ENCODE measurements at places on chromosomes 13 and 19. TPM values are rescaled to one million over a fixed set of nuclear protein-coding genes. Genes with fewer than 3 reads are reported as not detected.
A peak's percentile ranks its signal among the peaks of the same experiment; 100 is the strongest.

The HSD17B14 gene
- total RNA-seq: 0.98 TPM

The EXOC3L2 gene
- total RNA-seq: not detected

The CGB8 gene
- not detected for total RNA-seq

The TGFBR3L gene
- 2.7 TPM for total RNA-seq

The TEX101 gene
- total RNA-seq: not detected

The FCER2 gene
- total RNA-seq: 2.3 TPM

The TMEM238 gene
- total RNA-seq: 13.4 TPM

The DAPK3 gene
- total RNA-seq: 20.7 TPM

The OPA3 gene
- total RNA-seq: 5.6 TPM

The TNNT1 gene
- total RNA-seq: not detected

The KIRREL2 gene
- total RNA-seq: 0.49 TPM

The PTOV1 gene
- 112 TPM for total RNA-seq

The TNFSF9 gene
- total RNA-seq: 18.3 TPM

The OR10H1 gene
- total RNA-seq: not detected

- no peak for DNase-seq
Measured at GRCh38 chr19:15779756-15780476, 7.5 kb upstream of the OR10H5 start.

- peak; percentile 31 for DNase-seq
Measured at GRCh38 chr19:43469160-43469480, 3.7 kb upstream of the LYPD3 start.

GRCh38 chr13:37118016-37118415 lies 12.6 kb upstream of the CSNK1A1L start:
- no peak for DNase-seq

- no peak for DNase-seq
Measured at GRCh38 chr19:46946611-46947238, 72.9 kb upstream of the NPAS1 start.

GRCh38 chr19:7533925-7534480 lies 1.5 kb upstream of the PNPLA6 start:
- DNase-seq: peak; percentile 82

DNA sequence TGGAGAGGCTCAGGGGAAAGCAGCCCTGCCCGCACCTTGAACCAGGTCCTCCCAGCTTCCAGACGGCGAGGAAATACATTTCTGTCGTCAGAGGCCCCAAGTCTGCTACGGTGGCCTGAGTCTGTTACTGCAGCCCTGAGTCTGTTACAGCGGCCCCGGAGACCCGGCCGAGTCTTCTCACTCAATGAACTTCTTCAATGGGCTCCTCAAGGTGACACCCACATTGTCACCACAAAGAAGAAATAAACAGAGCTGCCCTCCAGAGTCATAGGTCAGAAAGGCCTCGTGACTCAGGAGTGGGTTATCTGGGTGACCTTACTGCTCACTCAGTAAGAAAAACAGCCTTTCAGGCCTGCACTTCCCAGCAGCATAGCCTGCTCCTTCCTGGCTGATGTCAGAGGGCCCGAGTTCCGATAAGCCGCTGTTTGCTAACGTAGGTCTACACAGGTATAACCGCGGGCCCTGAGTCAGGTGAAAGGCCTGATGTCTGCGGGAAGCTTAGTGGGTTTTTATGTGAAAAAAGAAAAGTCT lies 66.9 kb upstream of the TM9SF2 start:
- peak; percentile 91 for DNase-seq

- no peak for DNase-seq
Measured at GRCh38 chr13:40679480-40679985, 13.1 kb upstream of the FOXO1 start.

DNA sequence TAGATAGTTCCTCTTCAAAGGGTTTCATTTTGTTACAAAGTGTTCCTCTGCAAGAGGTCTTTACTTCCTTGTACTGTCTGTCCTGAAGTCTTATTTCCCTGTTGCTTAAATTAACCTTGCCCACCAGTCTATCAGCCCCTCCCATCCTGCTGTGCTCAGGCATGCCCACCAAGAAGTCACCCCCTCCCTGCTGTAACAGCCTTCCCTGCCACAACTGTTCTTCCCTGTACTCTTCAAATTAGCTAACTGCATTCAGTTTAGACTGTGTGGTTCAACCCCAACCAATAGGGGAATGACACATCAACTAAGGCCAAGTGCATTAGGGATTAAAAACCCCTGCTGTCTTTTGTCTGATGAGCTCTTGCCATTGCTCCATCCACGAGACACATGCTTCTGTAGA lies 34.4 kb upstream of the ZNF562 start:
- no peak for DNase-seq

GRCh38 chr13:52845334-52845761 lies 3.1 kb downstream of the PCDH8 start:
- no peak for DNase-seq

- peak; percentile 36 for DNase-seq
Measured at GRCh38 chr19:35267353-35267817, 1.4 kb upstream of the USF2 start.

DNA sequence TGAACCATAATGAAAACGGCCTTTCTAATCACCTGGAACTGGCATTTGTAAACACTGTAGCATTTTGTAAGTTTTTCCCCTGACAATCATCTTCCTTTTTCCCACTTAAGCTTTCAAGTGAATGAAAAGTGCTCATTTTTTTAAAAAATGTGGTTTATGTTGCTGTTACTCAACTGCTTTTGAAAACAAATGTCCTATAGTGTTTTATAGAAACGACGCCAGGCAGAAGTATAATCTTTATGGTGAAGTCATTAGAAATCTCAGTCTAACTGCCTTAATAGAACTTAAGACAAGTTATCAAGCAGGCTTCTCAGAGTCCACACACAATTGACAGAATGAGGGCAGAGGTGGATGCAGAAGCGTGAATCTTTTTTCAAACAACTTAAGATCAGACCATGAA lies 442.3 kb downstream of the KLF12 start:
- no peak for DNase-seq

DNA sequence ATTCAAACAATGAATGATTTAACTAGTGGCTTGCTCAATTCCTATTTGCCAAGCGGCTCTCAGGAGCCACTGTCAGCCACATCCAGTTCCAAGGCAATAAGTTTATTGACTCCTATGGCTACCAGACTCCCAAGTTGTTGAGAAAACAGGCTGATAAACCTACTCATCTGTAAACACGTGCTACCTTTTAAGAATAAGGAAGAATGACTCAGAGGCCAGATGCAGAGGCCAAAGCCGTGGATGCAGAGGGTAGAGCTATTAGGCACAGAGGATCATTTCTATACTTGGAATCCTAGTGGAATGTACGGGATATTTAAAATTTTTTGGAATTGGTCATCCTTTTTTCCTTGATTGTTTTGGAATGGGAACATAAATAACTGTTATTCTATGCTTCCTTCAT lies 1921.1 kb downstream of the OLFM4 start:
- no peak for DNase-seq

DNA sequence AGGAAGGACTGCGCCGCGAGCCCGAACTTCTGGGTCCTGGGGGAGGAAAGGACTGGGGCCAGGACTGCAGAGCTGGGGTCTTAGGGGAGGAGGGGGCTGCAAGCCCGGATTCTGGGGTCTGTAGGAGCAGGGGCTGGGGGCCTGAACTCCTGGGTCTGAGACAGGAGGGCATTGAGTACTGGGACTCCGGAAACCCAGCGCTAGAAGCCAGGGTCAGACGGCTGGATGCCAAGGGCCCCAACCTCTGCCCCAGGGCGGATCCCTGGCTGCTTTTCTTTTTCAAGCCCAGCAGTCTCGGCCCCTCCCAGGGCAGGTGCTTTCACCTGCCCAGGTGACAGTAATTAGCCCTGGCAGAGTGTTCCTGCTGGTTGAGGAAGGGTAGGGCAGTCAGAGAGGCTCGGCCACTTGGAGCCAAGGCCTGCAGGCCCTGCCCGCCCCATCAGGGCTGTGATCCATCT lies 2.3 kb downstream of the MYH14 start:
- DNase-seq: no peak

DNA sequence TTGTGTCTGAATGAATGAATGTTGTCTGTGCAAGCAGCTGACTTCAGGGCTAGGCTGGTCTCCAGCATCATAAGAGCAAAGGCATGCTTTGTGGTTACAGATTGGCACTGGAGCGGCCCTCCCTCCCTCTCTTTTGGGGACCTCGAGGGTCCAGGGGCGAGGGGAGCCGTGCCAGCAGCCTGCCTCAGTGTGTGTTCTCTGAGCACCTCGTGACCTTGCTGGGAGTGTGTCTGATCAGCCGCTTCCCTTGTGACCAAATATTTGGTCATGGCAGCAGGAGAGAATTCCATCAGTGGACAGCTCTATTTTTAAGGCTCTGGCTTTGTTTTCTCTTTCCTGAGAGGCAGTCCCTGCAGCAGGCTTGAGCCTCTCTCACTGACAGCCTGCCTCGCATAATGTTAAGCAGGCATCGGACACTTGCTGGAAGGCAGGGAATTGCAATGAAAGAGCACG lies 329.7 kb downstream of the UQCRFS1 start:
- no peak for DNase-seq

- no peak for DNase-seq
Measured at GRCh38 chr13:23752111-23753001, 136.8 kb downstream of the MIPEP start.

DNA sequence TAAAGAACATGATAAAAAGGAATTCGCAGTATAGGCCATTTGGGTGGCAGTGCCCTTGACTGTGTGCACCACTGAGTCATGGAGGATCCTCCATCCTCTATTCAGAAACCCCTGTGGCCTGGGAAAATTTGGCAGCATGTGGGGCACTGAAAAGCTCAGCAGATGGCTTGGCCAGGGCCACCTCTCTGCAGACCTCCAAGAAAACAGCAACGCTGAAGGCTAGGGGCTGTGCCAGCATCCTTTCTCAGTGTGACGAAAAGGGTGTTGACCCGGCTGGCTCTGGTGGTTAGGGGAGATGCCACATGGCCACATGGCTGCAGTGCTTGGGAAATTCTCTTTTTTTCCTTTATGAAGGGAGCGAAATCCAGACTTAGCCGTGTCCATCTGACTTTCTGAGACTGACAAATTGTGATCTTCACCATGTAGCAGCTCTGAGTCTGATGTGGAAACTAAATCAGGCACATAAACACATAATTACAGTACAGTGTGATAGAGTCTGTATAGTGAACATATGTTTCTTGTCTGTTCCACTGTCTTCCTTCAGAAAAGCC lies 178.0 kb downstream of the KCTD12 start:
- DNase-seq: no peak

- no peak for DNase-seq
Measured at GRCh38 chr19:52492201-52492993, 35.1 kb upstream of the ZNF808 start.

DNA sequence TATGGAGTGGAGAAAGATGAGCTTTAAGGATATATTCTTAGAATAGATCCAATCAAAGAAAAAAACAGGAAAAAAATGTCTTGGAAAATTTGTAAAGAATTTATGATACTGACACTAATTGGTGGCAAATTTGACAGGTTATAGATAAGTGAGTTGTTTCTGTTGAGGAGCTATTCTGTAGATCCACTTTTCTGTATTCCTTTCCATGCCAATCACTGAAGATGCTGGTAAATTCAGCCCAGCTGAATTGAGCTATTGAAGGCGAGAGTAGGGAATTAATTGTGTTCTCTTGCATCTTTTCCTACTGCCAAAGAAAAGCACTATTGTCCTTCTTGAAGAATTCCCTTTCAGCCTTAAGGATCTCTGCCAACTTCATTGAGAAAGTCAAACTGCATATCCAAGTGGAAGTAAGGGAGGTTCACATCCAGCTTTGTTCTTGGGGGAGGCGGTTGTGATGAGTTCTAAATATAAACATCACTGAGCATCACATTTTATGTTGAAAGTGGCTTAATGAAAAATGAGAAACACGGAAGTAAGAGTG lies 113.1 kb downstream of the PCDH9 start:
- DNase-seq: no peak

GRCh38 chr13:74005320-74006157 lies 128.7 kb downstream of the KLF12 start:
- no peak for DNase-seq

GRCh38 chr19:57398868-57399267 lies 9.2 kb downstream of the ZNF548 start:
- DNase-seq: no peak

DNA sequence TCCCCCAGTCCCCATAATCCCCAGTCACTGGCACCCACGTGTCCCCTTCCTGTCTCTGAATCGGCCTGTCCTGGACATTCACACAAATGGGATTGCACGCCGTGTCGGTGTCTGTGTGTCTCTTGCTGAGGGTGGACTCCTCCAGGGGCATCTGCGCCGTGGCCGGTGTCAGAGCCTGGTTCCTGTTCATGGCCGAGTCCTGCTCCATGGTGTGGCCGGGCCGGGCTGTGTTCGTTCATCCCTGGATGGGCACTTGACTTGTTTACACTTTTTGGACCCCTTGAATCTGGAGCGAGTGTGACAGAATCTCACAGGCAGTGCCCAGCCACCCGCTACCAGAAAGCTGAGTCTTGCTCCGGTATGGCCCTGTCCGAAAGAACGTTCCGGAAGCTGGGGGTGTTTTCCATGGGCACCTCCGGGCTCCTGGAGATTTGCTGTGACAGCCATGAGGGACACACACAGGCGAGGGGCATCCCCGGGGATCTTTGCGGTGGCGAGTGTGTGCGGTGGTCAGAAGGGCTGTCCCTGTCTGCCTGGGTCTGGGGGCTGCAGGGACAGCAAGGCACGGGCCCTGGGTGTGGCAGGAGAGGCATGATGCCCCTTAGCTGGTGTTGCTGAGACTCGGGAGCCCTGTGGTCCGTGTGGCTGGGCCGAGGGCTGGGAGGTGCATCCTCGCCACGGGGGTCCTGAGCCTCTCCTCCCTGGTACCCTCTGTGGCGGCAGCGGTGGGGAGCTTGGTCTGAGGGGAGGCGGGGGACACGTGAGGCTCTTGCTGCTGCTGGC lies 6.4 kb upstream of the MEX3D start:
- no peak for DNase-seq

- no peak for DNase-seq
Measured at GRCh38 chr13:94224670-94225069, 254.8 kb downstream of the DCT start.

DNA sequence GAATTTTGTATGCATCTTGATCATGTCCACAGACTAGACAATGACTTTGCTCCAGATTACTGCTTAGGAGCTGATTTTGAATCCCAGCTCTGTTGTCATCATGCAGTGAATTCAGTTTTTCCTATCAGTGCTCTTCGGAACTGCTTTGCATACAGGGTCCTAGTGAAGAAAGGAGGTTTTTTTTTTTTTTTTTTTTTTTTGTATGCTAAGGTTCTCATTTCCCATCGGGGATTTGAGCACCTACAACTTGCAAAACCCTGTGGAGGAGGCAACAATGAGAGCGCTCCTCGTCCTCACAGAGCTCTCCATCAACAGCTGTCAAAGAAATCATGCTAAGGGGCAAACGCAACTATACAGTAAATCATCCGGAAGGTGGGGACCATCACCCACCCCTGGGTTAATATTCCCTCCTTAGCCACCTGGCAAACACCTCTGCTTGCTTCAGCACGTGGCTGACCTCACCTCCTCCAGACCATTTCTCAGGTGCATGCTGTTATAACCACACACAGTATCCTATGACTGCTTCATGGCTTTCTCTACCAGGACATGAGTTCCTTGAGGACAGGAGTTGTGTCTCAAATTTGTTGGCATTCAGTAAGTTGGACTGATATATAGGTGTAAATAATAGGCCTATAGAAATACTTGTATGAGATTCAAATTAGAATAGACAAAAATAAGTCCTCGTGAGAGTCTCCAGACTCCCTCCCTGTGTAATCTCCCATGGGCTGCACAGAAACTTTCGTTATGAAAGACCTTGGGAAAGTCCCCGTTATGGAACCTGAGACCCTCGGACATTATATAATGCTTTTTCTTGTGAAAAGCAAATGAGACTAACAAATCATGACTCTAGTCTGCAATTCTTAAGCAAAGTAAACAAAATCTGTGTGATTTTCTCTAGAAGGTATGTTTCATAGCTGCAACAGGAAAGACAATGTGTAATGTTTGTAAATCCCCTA lies 113.8 kb downstream of the KATNAL1 start:
- no peak for DNase-seq

- no peak for DNase-seq
Measured at GRCh38 chr13:28496188-28496564, 1.2 kb upstream of the FLT1 start.

Data from CD8-positive, alpha-beta T cell (primary cell).